NCI-H1048 (cell line): ENCODE measurements at places on chromosomes 11 and 22.

- no peak for DNase-seq
Measured at GRCh38 chr11:17012712-17013547, 1.3 kb downstream of the PLEKHA7 start.

- no peak for DNase-seq
Measured at GRCh38 chr11:78961247-78961646, 386.6 kb upstream of the NARS2 start.

GRCh38 chr22:49976439-49977175 is 16.0 kb downstream of the PIM3 start:
- no peak for DNase-seq

GRCh38 chr11:94449437-94449836 is 44.2 kb downstream of the MRE11 start:
- no peak for DNase-seq

DNA sequence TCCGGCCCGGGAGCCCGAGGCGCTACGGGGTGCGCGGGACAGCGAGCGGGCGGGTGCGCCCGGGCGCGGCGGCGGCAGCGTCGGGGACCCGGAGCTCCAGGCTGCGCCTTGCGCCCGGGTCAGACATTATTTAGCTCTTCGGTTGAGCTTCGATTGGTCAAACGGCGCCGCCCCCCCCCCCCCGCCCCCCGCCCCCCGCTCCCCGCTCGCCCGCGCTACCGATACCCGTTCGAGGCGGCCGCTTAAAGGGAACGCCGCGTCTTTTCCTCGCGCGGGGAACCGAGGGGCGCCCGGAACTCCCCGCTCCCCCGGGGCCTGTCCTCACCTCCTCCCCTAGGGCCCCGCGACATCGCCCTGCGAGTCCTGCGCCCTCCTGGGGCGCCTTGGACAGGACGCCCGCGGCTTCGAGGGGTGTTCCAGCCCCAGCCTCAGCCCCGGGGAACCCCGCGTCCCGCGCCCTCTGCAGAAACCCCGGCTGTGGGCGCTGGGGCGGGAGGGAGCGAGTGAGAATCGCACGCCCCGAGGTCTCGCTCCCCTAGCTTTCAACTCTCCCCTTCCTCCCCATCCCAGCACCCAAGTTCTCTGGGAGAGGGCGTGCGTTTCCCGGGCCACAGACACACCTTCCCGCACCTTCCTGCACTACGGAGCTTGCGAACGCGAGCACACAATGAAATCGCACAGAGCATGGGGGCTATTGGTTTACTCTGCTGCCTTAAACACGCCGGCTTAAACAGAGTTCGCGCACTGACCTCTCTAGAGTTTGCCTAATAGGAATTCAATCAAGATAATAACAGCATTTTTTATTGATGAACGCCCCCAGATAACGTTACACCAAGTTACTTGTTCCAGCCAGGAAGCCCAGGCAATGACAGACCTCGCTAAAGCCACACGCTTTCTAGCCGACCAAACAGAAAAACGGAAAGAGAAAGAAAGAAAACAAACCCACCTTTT is at the start of gene BDNF:
Gene BDNF, minus strand, starts transcription at position 105 of the 951 bp plus-strand sequence. CDS start 41,891 bp downstream, outside the sequence.
- no peak for DNase-seq

DNA sequence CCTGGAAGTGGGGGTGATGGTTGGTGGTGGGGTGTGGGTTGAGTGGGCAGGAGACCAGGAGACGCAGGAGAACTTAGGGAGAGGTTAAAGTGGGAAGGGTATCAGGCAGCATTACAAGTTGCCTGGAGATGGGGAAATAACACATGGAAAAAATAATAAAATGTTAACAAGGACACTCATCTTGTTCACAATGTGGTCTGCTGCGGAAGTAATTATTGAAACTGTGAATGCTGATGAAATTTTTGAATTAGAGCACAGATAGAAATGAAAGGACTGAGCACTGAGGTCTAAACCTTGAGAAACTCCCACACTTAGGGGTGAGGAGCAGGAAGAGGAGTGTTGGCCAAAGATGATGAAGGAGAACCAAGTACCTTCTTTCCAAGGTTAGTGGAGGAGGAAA is 346.0 kb upstream of the PLET1 start:
- DNase-seq, result no peak

DNA sequence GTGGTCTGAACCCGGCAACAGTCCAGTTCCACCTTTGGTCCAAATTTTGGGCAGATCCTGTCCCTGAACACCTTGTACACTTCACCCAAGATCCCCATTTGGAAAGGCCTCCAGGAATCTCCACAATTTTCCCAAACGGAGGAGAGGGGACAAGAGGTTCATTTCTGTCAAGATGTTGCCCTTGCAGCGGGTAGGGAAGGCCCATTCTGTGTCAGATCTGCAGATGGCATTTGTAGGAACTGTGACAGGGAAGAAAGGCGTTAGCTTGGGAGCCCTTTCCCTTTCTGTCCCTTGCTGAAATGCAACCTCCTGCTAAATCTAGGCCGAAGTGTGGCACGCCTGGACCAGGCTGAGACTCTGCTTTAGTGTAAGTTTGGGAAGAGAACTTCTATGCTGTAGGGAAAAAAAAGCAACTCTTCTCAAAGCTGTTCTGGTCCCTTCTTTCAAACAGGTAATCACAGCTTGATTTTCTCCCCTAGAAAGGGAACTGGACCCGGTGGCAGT is 86.0 kb downstream of the SCN3B start:
- DNase-seq, result no peak

DNA sequence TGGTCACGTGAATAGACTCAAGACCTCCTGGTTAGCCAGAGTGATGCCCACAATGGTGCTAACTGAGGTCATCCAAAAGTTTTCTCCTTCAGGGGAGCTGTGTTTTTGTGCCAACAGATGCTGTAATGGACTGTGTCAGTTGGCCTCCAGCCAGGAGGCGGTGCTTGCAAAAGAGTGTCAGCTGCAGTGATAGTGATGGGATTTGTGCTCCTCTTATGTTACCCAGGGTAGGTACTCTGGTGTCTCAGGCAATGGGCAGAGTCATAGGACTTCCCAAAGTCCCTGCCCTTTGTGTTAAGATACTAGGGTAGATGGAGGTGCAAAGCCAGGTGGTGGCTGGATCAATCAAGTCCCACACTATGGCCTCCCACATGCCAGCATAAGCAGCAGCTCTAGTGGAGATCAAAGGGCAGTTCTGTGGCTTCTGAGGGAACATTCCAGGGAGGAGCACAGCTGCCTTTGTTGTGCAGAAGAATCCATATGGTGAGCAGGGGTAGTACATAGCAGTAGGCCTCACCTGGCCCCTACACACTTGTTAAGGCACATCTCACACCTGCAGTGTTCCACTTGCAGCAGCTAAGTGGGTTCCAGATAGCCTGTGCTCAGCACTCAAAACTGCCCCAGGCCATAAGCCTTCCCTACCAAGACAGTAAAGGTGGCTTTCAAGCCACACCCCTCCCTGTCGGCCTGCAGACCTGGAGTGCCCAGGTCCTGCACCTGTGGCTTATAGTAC is 9.4 kb upstream of the FANCF start:
- no peak for DNase-seq

DNA sequence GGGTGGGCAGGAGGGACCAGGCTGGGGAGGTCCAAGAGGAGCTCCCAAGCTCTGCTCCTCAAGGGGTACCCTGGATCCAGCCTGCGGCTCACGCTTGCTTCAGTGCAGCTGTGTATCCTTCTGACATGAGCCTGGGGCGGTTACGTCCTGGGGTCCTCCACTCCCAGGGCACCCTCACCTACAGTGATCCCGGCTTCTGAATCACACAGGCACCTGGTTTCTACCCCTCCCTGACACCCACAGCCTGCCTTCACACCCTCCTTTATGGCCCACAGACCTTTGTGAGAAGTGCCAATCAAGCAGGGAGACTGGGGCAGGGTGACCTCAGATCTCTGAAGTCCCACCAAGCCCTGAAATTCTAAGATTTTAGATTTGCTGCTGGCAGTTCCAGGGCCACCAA is 1.5 kb downstream of the MPST start:
- no peak for DNase-seq

DNA sequence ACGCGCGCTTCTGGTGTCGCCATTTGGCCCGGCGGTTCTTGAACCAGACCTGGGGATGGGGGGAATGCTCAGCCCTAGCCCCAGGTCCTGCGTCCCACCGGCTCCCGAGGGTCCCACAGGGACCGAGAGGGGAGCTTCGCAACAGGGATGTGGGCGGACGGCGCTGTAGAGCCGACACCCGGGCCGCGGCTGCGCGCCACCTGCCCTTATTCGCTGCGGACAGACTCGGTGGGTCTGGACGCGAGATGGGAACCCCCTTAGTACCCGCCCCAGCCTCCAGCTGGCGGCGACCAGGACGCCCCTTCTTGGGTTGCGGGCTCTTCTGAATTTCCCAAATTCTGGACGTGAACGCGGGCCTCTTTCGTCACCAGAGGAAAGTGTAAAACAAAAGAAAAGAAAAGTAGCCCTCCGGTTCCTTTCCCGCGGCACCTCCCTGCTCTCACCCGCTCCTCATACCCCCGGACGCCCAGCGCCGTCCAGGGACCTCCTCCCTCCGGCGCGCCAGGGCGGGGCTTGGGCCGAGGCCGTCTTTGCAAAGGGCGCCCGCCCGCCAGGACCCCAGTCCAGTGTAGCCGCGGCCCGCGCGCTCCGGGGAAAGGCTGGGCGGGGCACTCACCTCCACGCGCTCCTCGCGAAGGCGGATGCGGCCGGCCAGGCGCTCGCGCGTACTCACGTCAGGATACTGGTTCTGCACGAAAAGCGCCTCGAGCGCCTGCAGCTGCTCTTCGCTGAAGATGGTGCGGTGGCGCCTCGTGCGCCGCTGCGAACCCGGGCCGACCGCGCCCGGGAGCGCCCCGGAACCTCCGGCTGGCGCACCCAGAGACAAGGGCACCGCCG is 827 bp downstream of the GSC2 start:
- DNase-seq, result no peak

DNA sequence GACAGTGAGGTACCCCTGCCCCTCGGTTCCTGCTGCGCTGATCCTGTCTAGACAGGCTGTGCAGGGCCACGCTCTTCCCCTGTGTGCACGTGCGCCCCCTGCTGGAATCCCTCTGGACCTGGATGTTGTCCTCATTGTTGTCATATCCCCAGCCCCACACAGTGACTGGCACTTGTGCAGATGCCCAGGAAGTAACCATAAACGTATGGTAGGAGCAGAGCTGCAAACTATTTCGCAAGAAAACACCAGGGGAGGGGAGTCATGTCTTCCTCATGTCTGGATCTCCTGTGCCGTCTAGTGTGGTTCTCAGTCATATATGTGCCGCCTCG is 114.7 kb downstream of the CRYBB2 start:
- no peak for DNase-seq

DNA sequence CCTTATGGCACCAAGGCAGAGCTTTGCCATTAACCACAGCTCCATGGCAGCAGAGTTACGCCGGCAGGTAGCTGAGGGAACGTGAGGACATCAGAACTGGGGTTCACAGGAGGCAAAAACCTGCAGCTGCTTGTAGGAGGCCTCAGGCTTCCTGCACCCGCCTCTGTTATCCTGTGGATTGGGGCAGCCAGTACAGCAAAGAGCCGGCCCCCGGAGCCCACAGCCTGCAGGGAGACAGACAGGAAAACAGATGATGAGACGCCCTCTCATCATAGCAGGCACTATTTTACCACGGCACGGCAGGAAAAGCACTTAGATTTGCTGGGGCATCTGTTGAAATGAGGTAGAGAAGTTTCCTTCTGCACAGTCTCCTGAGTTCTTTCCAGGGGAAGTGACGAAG is 870.3 kb downstream of the TBC1D22A start:
- DNase-seq, result no peak

- no peak for DNase-seq
Measured at GRCh38 chr11:69342588-69343330, 48.8 kb downstream of the MYEOV start.

DNA sequence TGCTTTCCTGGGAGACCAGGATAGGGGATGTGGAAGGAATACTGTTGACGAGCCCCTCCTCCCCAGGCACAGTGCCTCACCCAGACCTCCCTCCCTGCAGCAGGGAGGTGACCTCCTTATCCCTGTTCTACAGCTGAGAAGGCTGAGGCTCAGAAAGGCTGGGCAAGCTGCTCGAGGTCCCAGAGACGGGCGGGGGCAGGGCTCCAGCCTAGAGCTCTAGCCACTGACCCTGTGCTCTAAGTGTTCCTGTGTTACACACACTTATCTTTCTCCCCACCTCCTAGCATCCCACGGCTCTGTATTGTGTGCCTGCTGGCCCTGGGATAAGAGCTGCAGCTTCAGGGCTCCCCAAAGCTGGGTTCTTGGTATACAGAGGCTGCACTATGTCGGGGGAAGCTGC is 7.9 kb downstream of the CCDC134 start:
- no peak for DNase-seq

GRCh38 chr22:31400023-31400397 is 606 bp downstream of the DRG1 start:
- no peak for DNase-seq

GRCh38 chr22:44179196-44179988 is 1.3 kb upstream of the PARVG start:
- no peak for DNase-seq

GRCh38 chr11:70669871-70670675 is 271.7 kb downstream of the CTTN start:
- no peak for DNase-seq

DNA sequence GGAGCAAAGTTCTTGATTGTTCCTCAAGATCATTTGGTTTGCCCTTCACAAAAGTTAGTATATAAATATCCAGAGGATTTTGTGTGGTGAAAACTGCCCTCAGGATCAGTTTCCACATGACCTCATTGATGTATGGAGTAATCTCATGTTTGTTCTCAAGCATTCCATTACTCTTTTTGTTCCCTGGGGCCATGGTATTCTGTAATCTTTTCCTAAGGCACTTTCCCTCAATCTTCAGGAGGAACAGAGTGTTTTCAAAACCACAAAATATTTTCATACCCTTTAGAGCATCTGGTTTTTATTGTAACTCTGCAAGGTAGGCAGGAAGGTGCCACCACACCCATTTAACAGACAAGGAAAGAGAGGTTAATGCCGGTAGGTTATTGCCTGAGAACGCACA is 99.6 kb downstream of the FAM181B start:
- no peak for DNase-seq

- DNase-seq, result no peak
Measured at GRCh38 chr22:21714059-21714770, 21.4 kb downstream of the YPEL1 start.

- DNase-seq, result no peak
Measured at GRCh38 chr11:133957900-133958299, 1.1 kb upstream of the IGSF9B start.

DNA sequence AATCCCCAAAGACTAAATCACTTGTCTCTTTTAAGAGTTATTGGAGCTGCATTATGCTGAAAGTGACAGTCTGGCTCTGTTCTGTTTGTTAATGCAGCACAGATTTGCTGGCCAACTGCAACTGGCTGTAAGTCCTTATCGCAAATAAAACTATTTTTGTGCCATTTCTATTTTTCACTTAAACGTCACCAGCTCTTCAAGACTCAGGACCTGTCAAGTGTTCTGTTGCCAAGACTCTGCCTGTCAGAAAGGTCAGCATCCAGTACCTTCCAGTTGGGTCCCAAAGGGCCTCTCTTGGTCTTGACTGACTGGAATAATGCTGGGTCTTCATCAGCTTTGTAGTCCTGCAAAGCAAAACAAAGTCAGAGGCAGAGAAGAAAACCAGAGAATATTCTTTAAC is 45.6 kb downstream of the PITPNB start:
- no peak for DNase-seq

GRCh38 chr22:17956630-17957029 is 67.7 kb downstream of the MICAL3 start:
- DNase-seq, result no peak

- no peak for DNase-seq
Measured at GRCh38 chr11:119641983-119642745, 86.8 kb downstream of the NECTIN1 start.
